CD8-positive, alpha-beta memory T cell (primary cell): ENCODE measurements at places on chromosomes 5 and 9. TPM values are rescaled to one million over a fixed set of nuclear protein-coding genes. Genes with fewer than 3 reads are reported as not detected.
A peak's percentile ranks its signal among the peaks of the same experiment; 100 is the strongest.

The MARVELD2 gene
- 0.39 TPM for total RNA-seq

The AP3S1 gene
- 73.6 TPM for total RNA-seq

The FOCAD gene
- total RNA-seq = 25.9 TPM

The PPIC gene
- total RNA-seq = not detected

The CDKN2B-AS1 gene
- total RNA-seq = 0.58 TPM

The MLANA gene
- not detected for total RNA-seq

DNA sequence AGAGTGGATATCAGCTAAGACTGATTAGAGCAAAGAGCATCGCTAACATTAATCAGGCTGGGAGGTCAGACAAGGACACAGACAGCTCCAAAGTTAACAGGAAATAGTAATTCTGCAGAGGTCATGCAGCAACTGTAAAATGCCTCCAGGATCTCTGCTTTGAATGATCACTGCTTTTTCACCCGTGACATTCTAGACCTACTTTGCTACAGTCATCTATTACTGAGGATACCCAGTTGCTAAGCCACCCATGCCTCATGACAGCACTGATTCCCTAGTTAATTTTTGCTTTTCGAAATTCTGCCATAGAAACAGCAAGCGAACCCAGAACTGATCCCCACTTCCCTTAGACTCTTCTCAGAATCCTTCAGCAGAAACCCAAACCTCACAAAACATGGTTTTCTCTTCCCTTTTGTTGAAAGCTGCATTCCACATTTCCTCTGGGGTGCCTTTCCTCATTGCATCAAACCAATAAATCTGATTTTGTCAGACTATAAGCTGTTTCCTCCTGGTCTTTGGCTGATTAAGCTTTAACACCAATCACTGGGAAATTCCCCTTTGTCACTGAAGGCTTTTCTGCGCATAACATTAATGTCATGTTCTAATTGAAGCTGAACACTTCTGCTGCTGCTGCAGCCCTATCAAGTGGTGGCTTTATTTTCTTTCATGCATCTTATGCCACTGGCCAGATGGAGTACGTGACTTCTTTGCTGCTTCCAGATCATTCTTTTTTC lies 201.1 kb upstream of the CHD1 start:
- no peak for DNase-seq
- no peak overlapping the region for H3K27ac ChIP-seq
- no peaks in the 10 kb centered on the region for H3K4me1 ChIP-seq
- no peaks in the 10 kb centered on the region for H3K27me3 ChIP-seq

- no peak for DNase-seq
- no peaks in the 10 kb centered on the region for H3K4me1 ChIP-seq
- no peak overlapping the region for H3K4me3 ChIP-seq
- no peak overlapping the region for H3K27ac ChIP-seq
These were observed 12.8 kb downstream of the SEMA5A start for GRCh38 chr5:9533096-9533495.

- H3K36me3 ChIP-seq = peaks cover 5% of the 10 kb centered on the region
- H3K4me1 ChIP-seq = no peaks in the 10 kb centered on the region
- no peaks in the 10 kb centered on the region for H3K27me3 ChIP-seq
- H3K27ac ChIP-seq = peak overlapping the region; percentile 33
- no peak for DNase-seq
These were observed 30.7 kb upstream of the GPR21 start for GRCh38 chr9:123002754-123003153.

DNA sequence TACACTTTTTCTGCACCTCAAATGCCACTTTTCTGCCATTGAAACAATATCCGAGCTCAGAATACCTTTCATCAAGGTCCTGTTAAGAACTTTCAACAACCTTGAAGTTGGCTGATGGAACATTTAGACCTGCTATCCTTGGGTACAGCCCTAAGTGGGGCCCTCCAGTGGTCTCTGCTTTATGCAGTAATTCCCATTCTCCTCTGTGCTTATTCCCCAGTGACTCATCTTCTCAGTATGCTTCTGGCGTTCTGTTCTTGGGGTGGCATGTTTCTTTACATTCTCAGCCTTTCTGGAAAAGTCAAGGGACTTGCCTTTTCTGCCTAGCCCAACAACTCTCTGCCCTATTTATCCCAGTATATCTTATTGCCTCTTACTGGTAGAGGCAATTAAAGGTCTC lies 7.1 kb downstream of the ANP32B start:
- peaks cover 3% of the 10 kb centered on the region for H3K36me3 ChIP-seq
- peaks cover 86% of the 10 kb centered on the region for H3K4me1 ChIP-seq
- H3K27ac ChIP-seq = no peak overlapping the region
- H3K27me3 ChIP-seq = no peaks in the 10 kb centered on the region
- H3K4me3 ChIP-seq = no peak overlapping the region

DNA sequence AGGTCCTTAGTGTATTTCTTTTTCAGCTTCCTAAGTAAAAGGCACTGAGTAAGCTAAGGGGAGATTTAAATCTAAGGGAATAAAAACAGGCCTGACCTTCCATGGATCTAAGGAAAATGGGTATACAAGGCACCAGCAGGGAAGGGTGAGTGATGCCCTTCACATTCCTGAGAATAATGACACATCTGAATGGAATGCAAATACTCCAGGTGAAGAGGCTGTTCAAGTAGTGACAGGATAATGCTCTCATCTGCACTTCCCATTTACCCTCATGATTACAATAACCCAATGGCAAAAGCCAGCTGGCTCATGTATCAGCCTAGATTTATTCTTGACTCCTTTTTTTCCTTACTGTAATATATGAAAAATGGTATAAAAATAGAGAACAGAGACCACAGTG lies 216.2 kb upstream of the ACTBL2 start:
- DNase-seq = no peak
- no peak overlapping the region for H3K4me3 ChIP-seq
- no peaks in the 10 kb centered on the region for H3K27me3 ChIP-seq
- H3K4me1 ChIP-seq = no peaks in the 10 kb centered on the region
- H3K36me3 ChIP-seq = no peaks in the 10 kb centered on the region
- H3K27ac ChIP-seq = no peak overlapping the region

GRCh38 chr9:94153905-94154304 lies 69.6 kb downstream of the PTPDC1 start:
- peaks cover 28% of the 10 kb centered on the region for H3K4me1 ChIP-seq
- no peaks in the 10 kb centered on the region for H3K27me3 ChIP-seq
- H3K4me3 ChIP-seq = no peak overlapping the region
- no peak for DNase-seq
- H3K36me3 ChIP-seq = no peaks in the 10 kb centered on the region

- H3K36me3 ChIP-seq = no peaks in the 10 kb centered on the region
- no peak overlapping the region for H3K27ac ChIP-seq
- no peak overlapping the region for H3K4me3 ChIP-seq
- H3K4me1 ChIP-seq = no peaks in the 10 kb centered on the region
- H3K27me3 ChIP-seq = no peaks in the 10 kb centered on the region
- DNase-seq = no peak
These were observed 408.9 kb downstream of the PDE4D start for GRCh38 chr5:59484618-59485017.
